ENCODE measurements at places on chromosomes 3 and 15.

DNA sequence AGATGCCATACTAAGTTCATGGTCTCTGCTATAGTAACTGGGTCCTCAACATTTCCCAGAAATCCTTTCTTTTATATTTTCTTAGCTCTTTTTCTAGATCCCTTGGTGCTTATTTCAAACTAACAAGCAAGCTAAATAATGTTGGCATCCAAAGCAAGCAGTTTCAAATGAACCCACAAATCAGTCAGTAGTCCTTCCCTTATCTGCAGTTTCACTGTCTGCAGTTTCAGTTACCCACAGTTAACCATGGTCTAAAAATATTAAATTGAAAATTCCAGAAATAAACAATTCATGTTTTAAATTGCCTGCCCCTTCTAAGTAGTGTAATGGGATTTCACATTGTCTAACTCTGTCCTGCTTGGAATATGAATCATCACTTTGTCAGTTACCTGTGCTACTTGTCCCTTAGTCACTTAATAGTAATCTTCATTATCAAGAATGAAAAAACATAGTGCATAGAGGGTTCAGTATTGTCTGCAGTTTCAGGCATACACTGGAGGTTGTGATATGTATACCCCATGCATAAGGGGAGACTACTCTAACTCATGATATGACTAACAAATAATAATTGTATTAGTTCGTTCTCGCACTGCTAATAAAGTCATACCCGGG is 633.7 kb downstream of the MECOM start:
- DNase-seq: no peak

DNA sequence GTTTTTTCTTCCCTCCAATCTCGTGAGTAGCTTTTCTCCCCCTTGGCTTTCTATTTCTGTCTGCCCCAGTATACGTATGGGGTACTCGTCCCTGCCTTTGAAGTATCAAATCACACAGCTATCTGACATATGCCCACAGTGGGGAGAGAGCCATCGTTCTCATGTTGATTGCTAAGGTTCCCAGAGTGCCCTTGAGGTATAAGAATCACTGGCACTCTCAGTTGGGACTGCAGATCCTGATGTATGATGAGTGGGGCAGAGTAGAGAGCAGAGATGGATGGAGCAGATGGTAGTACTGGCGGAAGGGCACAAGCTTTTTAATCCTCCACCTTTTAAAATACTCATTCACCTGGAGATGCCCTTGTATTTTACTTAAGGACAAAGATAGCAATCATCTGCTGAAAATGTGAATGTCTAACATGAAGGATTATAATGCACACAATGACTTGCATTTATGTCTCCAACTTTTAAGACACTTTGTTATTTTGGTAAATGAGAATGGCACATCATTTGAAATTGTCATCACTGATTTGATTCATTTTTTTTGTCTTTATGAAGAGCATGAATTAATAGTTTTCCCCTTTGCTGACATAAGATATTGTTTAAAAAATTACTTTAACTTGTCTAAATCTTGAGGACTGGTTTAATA is 239.6 kb downstream of the NR1D2 start:
- no peak for DNase-seq

DNA sequence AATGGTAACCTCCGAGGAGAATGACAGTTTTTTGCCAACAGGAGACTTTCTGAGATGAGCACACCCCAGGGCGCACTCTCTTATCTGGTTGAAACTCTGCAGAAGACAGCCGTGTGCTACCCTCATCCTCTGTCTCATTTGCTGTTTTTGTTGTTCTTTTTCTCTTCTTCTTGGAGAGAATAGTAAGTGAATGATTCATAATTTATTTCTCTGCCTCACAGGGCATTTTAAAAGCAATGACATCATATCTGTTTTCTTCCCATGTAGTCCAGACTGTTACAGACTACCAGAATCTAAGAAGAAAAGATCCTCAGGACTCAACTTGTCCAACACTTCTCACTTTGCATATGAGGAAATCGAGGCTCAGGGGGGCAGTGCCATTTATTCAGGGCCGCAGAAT is 771.1 kb upstream of the GRM7 start:
- DNase-seq: no peak

DNA sequence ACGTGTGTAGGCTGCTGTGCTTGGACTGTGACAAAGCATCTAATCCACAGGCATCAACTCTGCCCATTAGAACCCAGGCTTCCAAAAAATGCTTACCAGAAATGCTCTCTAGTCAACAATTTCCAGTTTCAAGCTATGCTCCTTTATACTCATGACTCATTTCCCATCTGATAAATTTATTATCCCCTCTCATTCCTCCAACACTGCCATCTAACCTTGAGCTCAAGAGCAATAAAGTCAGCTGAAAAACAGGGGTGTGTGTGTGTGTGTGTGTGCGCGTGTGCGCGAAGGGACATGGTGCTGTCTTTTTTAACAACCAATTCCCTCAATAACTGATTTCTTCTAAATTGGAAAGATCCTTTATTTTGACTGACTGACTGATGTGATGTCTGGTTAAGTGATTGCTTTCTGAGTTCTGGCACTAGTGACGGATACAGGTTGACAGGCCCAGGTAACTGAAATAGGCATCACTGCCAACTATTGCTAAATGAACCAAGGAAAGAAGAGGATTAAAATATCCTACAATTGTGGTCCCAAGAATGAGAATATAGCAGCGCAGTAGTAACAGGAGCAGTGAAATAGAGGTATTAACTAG is 405.5 kb downstream of the ZNF385D start:
- no peak for DNase-seq

GRCh38 chr3:64620020-64620419 is 67.8 kb downstream of the ADAMTS9 start:
- no peak for DNase-seq

DNA sequence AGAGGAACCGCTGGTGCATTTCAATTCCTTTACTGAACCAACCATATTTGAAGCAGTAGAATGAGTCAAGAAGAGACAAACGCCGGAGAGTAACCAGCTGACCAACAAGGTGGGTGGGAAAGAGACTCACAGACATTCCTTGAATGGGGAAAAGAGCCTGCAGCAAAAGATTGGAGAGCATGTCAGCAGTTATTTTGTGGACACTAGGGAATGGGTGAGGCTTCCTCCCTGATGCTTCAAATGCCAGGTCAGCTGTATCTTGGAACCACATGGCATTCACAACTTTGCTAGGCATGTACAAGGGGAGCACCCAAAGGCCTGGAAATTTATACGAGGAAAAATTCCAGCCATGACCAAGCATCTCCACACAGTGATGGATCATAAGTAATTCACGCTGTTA is 29.9 kb upstream of the ZKSCAN7 start:
- DNase-seq: no peak

GRCh38 chr3:156617781-156618180 is 56.6 kb upstream of the TIPARP start:
- no peak for DNase-seq

DNA sequence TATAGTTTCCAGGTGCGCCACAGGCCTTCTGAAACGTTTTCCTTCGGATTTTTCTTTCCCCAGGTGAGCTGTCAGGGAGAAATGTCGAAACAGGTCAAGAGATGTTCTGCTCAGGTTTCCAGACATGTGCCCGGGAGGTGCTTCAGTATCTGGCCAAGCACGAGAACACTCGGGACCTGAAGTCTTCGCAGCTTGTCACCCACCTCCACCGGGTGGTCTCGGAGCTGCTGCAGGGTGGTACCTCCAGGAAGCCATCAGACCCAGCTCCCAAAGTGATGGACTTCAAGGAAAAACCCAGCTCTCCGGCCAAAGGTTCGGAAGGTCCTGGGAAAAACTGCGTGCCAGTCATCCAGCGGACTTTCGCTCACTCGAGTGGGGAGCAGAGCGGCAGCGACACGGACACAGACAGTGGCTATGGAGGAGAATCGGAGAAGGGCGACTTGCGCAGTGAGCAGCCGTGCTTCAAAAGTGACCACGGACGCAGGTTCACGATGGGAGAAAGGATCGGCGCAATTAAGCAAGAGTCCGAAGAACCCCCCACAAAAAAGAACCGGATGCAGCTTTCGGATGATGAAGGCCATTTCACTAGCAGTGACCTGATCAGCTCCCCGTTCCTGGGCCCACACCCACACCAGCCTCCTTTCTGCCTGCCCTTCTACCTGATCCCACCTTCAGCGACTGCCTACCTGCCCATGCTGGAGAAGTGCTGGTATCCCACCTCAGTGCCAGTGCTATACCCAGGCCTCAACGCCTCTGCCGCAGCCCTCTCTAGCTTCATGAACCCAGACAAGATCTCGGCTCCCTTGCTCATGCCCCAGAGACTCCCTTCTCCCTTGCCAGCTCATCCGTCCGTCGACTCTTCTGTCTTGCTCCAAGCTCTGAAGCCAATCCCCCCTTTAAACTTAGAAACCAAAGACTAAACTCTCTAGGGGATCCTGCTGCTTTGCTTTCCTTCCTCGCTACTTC is 3.8 kb downstream of the BHLHE40 start:
- DNase-seq: no peak

GRCh38 chr3:44280631-44281030 is 38.9 kb downstream of the TOPAZ1 start:
- DNase-seq: no peak

DNA sequence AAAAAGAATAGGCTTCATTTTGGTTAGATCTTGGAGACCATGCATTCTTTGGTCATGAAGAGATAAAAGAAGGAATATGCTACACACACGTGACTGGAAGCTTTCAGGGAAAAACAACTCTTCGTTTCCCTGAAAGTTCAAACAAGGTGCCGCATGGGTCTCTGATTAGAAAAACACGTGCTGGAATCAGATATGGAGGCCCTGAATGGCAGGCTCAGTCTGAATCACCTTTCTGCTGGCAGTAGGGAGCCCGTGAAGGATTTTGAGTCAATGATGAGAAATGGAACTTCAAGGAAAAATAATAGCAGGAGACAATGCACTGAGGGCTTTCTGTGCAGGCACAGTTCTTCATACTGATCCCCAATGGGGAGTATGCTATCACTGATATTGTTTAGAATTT is 99.8 kb upstream of the LRRN1 start:
- no peak for DNase-seq

DNA sequence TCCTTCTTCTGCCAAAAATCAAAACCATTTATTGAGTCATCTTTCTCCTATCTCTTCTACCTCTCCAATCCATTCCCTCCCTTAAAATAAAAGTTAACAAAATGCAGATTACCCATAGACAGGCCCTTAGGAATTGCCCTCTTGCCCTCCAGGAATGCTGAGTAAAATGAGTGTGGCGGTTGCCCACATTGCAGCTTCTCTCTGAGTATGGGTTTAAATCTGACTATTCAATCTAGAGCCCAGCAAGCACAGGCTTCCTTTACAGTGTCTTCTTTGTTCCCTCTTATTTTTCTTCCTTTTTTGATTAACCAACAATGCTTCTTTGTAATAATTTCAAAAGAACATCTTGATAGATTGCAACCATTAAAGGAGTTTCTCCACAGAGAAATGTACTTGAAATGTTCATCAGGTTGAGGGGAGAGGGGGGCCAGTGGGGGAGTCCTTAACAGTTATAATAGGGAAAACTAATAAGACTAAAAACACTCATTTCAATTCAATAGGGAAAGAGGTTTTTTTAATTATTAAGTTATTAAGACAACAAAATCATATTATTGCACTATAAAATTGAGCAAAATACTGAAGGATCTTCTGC is 135.3 kb upstream of the LMCD1 start:
- DNase-seq: no peak

- DNase-seq: no peak
These were observed 9.6 kb upstream of the MUSTN1 start for GRCh38 chr3:52844290-52844975.

- no peak for DNase-seq
These were observed 79.9 kb upstream of the ONECUT1 start for GRCh38 chr15:52870015-52870414.
